ENCODE measurements at places on chromosomes 13 and 19. TPM values are rescaled to one million over a fixed set of nuclear protein-coding genes. Genes with fewer than 3 reads are reported as not detected.

DNA sequence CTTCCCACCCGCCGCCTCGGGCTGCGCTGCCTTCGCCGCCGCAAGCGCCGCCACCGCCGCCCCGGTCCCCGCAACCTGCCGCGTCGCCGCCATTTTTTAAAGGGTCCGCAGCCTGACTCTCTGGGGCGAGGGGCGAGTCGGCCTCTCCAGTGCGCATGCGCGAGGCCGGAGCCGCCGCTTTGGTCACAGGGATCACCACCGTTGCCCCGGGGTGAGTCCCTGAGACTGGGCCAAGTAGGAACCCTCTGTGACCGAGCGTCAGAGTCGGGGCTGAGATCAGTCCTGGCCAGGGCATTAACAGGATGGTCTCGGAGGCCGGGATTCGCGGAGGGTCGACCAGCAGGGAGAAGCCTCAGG lies 42.6 kb downstream of the ZNF146 start:
- no peak for DNase-seq

Gene BABAM1
- 122 TPM for total RNA-seq

DNA sequence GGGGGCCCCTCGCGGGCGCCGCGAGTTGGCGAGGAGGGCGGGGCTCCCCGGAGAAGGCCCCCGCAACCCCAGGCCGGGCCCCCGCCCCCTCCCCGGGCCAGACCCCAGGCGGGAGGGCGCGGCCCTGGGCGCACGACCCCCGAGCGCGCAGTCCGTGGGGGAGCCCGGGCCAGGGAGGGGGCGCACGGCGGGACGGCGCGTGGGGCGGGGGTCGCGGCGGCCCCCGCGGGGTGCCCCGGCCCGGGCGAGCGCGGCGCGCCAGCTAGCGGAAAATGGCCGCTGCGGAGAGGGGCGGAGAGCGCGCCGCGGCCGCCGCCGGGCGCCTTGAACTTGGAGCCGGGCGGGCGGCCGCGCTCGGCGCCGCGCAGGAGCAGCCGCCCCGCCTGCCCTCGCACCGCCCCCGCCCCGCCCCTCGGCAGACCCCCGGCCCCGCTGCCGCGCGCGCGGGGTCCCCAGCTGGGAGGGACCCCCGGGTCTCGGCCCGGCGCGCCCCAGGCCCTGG lies 6.4 kb upstream of the NFIC start:
- no peak for DNase-seq

Gene KASH5
- total RNA-seq: 0.14 TPM

Gene RFX2
- 8.7 TPM for total RNA-seq

- peak; percentile 99 for DNase-seq
Measured at GRCh38 chr19:14006085-14006765, at the start of gene RFX1. Gene RFX1, minus strand, starts transcription at chr19:14006320. Its CDS starts 12,477 bp downstream, at chr19:13993843.

DNA sequence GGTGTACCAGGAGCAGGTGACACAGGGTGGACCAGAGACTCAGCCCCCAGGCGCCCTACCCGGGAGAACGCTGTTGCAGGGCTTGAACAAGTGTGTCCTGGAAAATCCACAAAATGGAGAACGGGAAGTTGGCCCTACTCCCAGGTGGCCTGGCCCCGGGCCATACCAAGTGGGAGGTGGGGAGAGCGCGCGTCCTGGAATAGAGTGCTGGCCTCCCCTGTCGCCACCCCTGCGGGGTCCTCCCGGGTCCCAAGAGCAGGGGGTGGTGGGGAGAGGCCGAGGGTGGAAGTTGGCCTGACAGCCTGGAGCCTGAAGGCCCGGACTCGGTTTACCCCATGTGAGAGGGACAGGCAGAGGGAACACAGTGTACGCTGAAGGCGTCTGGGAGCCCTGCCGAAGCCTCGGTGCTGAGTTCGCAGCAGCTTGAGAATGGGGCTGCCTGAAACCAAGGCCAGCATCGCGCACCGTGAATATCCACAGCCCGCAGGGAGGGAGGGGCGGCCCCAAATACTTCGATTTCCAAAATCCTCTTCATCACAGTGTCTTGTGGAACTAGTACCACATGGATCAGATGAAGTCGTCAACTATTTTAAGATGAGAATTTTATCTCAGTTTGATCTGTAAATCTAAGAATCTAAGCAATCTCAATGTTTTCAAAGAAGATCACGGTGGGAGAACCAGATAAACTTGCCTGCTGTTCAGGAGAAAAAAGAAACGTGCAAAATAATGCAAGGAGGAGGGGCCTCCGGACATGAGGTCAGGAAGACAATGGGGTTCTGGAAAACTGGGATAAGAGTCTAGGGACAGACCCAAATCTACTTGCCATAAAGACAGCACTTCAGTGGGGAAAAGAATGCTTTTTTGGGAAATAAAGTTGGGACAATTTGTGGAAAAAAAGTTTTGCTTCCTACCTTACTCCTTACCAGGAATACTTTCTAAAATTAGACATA lies 10.4 kb upstream of the KLF16 start:
- DNase-seq: no peak

- no peak for DNase-seq
Measured at GRCh38 chr13:77893066-77893465, 25.6 kb downstream of the EDNRB start.

Gene LIM2
- not detected for total RNA-seq

GRCh38 chr19:13923194-13923987 lies 14.8 kb downstream of the PODNL1 start:
- DNase-seq: no peak

DNA sequence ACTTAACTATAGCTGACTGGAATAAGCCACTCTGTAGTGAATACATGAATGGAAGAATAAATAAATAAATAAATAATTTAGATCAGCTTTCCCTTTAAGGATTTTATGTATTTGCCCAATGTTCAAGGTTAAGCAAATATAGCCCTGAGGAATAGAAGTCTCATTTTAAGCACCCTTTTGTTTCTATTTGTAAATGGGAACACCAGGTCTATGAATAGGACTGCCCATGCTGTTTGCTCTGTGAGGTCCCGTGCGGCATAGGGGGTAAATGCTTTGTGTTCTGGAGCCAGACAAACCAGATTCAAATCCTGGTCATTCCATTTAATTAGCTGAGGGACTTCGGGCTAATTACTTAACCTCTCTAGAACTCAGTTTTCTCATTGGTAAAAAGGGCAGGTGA lies 29.3 kb downstream of the CBY2 start:
- DNase-seq: no peak

DNA sequence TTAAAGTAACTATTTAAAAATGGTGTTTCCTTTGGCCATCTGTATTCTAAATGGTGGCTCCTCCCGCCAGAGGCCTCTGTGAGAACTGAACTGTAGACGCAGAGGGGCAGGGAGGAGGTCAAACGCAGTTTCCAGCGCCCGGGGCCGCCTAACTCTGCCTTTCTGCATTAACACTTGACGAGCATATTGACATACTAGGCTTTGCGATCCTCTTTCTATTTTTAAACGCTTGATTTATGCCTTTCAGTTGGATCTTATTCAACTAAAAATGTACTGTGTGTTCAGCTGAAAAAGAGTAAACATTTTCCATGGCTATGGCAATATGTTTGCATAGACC lies 74.7 kb downstream of the SPACA7 start:
- DNase-seq: no peak

DNA sequence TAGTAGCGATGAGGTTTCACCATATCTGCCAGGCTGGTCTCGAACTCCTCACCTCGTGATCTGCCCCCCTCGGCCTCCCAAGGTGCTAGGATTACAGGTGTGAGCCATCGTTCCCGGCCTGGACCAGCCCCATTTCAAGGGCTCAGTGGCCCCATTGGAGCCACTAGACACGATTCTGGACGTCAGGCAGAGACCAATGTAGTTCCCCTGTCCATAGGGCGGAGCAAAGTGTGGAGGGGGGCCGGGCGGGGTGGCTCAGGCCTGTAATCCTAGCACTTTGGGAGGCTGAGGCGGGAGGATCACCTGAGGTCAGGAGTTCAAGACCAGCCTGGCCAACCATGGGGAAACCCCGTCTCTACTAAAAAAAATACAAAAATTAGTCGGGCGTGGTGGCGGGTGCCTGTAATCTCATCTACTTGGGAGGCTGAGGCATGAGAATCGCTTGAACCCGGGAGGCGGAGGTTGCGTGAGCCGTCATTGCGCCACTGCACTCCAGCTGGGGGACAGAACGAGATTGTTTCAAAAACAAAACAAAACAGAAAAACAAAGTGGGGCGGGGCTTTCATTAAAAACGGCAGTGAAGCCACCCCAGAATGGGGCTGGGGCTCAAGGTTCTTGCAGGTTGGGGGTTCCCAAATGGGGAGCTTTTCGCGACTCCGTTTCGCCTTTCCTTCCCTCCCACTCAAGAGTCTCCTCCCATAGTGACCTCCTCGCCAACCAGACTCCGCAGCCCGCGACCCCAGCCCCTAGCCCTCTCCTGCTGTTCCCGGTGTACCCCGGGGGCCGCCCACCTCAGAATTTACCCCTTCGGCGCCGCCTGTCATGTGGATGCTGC lies 758 bp upstream of the TECR start:
- DNase-seq: no peak

- DNase-seq: no peak
Measured at GRCh38 chr13:26459276-26460131, 98.0 kb upstream of the WASF3 start.

DNA sequence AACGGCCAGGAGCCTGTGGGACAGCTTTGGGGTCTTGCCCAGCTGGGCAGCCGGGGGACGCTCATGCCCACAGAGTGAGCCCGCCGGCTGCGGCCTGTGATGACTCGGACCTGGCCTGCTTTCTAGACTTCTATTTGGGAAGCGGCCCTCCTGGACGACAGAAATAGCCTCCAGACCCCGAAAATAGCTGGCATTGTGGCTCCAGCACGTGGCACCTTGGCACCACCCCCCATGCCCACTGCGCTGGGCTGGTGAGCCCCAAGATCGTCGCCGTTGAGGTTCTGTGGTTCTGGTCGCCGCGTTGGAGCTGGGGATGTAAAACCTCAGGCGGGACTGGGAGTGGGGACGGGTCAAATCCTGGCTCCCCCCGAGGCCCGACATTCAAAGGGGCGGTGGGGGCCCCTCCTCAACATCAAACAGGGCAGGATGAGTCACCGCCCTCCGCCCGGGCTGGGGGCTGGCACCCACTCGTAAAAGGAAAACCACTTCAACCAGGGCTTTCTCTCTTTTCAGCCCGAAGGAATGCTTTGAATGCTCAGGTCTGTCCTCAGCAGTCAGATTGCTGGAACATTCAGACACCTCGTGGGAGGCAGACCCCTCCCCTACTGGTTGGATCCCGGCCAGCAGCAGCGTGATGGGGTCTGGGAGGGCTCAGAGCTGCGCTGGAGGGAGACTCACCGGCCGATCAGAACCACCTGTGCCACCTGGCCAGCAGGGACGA lies 42.1 kb downstream of the GADD45B start:
- no peak for DNase-seq

GRCh38 chr13:24097667-24098066 lies 62.9 kb upstream of the SPATA13 start:
- DNase-seq: no peak

Gene HRC
- not detected for total RNA-seq

- no peak for DNase-seq
Measured at GRCh38 chr19:1644070-1644469, 8.3 kb downstream of the TCF3 start.

Gene CEACAM6
- not detected for total RNA-seq

- DNase-seq: no peak
Measured at GRCh38 chr13:77749344-77749880, 51.9 kb downstream of the SLAIN1 start.

DNA sequence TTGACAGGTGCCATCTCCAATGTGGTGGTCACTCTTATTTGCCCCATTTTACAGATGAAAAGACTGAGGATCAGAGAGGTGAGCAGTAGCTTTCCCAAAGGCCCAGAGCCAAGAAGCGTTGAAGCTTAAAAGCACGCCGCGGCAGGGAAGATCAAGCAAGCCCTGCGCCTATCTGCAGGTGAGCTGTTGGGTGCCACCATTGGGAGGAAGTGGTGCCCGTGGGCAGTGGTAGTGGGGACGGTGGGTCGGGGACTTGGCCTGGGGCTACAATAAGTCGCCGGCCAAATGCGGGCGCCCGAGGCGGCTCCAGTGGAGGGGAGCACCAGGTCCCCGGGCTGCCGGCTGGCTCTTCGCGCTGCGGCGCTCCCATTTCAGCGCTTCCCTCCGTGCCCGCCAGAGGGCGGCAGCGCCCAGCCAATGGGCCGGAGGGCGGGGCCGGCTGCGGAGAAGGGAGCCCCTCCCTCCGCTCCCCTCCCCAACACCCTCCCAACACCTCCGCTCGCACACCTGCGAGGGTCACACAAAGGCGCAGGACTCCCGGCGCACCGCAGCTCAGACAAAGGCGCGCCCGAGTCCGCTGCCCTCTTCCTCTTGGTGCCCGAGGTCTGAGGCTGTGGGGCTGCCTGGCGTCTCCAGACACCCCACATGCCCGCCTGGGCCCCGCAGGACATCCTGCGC lies 744 bp upstream of the POU2F2 start:
- DNase-seq: peak; percentile 81

DNA sequence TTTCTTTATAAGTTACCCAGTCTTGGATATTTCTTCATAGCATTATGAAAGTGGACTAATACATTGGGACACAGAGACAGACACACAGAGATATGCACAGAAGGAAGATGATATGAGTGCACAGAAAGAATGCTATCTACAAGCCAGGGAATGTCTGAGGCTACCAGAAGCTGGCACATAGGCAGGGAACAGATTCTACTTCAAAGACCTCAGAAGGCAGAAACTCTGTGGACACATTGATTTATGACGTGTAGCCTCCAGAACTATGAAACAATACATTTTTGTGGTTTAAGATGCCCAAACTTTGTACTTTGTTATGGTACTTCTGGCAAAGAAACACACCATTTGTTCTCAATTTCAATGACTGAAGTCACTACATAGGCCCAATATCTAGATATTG lies 556.7 kb downstream of the PCDH9 start:
- DNase-seq: no peak

DNA sequence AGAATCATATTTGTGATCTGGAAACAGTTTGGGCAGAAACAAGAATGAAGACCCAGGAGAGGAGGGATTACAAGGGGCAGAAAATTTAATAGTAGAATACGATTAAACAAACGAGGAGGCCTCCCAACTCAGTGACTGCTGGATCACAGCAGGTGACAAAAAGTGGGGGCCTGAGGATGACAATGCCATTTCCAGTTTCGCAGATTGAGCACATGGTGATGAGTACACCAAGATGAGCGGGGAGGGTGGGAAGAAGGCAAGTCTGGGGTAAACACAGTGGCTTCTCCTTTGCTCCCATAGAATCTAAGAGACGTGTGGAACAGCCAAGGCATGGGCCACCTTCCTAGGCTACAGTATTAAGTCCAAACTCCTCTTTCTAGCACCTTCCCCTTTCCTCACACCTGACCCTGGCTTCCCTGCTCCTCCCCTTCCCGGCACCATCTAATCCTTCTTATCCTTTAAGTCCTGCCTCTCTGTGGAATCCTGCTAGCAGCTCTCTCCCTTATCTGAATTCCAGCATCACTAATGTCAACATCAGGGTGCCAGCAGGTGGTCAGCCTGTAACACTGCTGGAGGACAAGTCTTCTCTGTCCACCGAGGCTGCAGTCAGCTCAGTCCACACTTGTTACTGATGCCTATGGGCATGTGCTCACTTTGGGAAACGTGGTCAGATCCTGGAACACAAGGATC lies 13.5 kb downstream of the ATP7B start:
- no peak for DNase-seq

GRCh38 chr13:41465241-41465847 lies 8.0 kb downstream of the RGCC start:
- peak; percentile 88 for DNase-seq

- no peak for DNase-seq
Measured at GRCh38 chr19:19748249-19748938, 15.5 kb upstream of the ZNF14 start.

- DNase-seq: no peak
Measured at GRCh38 chr13:32212421-32212820, 102.7 kb downstream of the ZAR1L start.

Gene MICU2
- total RNA-seq: 36.6 TPM

Gene CDX2
- total RNA-seq: not detected

All from activated T-helper 2 cell treated with anti-CD3 and anti-CD28 coated beads, Interferon-gamma antibody, Interleukin-2, Interleukin-4, amounts not matched to agents 10 μg/mL and 5 μg/mL and 100 μg/mL, durations not matched to agents 14 hours and 24 hours and 36 hours (primary cell).